ENCODE measurements at places on chromosomes 12 and 14.

DNA sequence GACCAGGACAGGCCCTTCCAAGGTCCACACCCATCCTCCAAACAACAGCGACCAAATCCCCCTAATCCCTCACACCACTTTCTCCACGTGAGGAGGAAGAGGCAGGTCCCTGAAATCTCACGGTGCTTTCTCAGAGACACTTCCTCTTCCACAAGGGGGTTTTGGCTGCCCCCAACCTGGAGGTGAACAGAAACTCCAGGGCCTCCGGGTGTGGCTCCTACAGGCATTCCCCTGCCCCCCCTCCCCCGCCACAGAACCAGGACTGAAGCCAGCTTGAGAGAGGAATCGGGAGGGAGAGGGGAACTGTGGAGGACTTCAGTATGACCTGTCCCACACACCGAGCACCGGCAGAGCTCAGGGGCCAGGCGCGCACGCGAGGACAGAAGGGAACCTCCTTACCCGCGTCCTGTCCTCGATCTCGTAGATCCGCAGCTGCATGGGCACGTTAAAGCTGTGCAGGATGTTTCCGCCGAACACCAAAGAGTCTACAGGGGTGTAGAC, 60.2 kb downstream of the KDM2B start:
- DNase-seq = no peak

DNA sequence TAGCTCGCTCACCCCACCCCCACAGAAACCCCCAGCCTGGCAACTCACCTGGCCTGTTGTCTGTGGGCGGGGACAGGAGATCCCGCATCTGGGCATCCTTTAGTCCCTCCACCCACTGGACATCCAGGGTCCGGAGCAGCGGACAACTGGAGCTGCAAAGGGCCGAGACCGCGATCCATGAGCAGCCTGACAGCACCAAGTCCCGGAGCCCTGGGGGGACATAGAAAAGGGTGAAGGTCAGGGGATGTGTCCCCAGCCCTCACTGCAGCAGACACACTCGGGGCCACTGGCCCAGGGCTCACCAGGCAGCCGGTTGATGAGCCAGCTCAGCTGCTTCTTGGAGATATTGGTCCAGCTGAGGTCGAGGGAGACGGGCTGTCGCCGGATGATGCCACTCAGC, 40.9 kb downstream of the RNF34 start:
- no peak for DNase-seq

DNA sequence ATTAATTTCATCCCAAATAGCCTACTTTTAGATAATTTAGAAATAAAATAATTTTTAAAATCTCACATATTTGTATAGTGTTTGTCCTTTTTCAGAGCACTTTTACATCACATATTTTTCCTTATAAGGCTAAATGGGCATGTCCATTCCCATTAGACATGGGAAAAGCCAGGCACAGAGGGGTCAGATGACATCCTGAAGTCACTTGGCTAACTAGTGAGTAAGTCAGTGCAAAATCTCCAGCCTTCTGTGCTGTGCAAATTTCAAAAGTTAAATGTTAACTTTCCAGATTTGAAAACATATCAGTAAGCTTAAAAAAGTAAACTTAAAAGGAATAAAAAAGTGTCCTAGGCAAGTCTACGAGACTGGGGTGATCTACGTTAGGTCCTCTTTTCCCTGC, 117.4 kb downstream of the EMP1 start:
- DNase-seq = no peak

DNA sequence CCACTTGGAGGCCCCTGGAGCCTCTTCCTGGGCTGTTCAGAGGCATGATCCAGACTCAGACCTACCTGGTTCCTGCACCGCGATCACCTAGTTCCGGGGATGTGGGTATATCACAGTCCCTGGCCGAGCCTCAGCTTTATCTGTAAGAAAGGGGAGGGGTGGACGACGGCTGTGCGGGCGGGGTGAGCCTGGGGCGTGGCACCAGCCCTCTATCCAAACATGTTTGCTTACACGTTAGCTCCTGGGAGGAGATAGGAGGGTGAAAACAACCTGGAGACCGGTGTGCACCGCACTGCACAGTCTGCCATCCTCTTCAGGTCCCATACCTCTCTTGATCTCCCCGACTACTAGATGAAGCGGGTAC, 1.2 kb downstream of the ANKRD9 start:
- DNase-seq = no peak

- no peak for DNase-seq
Measured at GRCh38 chr12:3869865-3870264, 3.3 kb downstream of the PARP11 start.
